HAP-1 (cell line): ENCODE measurements at places on chromosomes 16 and 17.

DNA sequence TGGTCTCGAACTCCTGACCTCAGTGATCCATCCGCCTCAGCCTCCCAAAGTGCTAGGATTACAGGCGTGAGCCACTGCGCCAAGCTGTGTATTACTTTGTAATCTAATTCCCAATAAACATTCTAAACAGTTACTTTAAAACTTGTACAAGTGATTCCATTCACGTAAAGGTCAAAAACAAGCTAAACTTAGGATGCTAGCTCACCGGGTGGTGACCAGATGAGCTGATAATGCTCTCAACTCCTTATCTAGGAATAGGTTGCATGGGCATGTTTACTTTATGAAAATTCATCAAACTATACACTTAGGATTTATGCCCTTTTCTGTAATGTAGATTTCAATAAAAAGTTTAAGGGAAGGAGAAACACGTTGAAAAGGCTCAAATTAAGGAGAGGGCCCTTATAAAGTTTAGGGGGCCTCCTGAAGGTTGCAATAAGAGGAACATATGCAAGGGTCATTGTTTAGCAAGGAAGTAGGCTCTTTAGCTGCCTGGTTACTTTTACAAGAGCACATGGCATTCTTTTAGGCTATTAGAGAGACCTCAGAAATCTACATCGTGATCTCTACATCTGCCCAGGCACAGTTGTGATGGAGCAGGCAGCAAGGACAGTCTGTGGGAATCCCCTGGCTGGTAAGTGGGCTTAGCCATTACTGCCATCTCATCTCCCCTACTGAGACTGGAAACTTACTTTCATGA, 13.3 kb downstream of the CDR2 start:
- no peak for DNase-seq

- no peak for DNase-seq
Observed at GRCh38 chr17:44223541-44224071, 4.1 kb upstream of the UBTF start.

DNA sequence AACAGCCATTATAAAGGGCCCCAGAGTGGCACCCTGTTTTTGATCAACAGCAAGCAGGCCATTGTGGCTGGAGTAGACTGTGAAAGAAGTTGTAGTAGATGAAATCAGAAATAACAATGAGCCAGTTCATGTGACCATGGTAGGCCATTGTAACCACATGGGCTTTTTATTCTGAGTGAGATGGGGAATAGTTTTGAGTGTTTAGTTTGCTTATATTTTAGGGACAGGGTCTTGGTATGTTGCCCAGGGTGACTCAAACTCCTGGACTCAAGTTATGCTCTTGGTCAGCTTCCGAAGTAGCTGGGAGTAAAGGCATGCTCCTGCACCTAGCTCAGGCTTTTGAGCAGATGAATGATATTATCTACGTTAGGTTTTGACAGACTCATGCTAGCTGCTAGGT, 12.0 kb downstream of the CBFB start:
- no peak for DNase-seq

DNA sequence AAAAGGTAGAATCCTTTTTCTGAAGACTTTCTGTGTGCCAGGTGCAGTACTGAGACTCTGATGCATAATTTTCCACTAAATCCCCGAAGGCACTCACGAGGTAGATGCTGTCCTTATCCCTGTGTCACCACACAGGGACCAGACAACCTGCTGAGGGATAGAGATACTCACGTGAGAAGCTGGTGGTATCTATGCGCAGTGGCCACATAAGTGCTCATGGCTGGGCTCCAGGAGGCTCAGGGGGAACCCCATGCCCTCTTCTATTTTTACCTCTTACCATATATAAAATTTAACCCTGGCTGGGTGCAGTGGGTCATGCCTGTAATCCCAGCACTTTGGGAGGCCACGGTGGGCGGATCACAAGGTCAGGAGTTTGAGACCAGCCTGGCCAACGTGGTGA, 38.3 kb downstream of the NT5M start:
- DNase-seq: no peak

DNA sequence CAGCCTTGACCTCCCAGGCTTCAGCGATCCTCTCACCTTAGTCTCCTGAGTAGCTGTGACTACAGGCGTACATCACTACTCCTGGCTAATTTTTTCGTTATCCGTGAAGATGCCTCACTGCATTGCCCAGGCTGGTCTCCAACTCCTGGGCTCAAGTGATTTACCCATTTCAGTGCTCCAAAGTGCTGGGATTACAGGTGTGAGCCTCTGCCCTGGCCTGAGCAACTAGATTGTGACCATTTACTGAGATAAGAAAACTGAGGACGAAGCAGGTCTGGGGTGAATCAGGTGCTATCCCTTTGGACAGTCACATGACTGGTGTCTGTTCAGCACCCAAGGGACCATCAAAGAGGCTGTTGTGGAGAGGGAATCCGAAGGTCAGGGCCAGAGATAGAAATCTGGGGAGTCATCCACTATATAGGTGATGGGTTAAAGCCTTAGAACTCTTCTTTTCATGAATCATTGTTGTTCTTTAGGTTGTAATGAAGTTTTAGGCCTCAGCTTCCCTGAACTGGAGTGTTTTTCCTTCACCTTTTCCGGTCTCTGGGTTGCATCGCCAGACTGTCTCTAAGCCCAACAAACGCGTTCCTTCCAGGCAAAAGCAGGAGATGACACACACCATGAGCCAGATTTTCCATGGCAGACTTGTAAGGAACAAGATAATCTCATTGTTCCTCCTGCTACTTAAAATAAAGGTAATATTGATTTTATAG, 62.5 kb downstream of the FTO start:
- no peak for DNase-seq

- no peak for DNase-seq
Observed at GRCh38 chr17:83195330-83196023, 116.1 kb downstream of the METRNL start.

DNA sequence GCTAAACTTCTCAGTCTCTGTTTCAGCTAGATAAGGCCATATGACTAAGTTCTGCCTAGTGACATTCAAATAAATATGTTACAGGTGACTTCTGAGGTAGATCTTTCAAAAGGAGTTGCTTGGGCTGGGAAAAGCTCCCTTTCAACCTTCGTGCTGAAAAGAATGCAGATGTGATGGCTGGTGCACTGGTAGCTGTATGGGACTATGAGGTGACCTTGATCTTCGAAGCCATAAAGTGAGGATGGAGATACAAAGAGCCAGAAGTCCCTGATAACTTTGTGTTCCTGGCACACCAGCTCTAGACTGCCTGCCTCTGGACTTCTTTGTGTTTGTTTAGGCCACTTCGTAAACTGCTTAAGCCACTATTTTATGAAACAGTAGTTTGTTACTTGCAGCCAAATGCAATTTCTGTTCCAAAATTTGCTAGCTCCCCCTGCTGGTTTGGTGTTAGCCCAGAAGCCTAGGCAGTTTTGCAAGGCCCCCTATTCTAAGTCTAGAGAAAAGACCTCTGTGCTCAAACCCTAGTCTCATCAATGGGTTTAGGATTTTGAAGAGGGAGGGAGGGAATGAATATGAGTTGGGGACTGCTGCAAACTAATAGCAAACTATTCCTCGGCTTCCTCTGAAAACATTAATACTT, 23.3 kb upstream of the ERCC4 start:
- peak; percentile 32 for DNase-seq

- peak; percentile 84 for DNase-seq
Observed at GRCh38 chr16:82456683-82457082, 170.1 kb upstream of the CDH13 start.

- no peak for DNase-seq
Observed at GRCh38 chr17:75371339-75371738, 34.1 kb downstream of the GRB2 start.

DNA sequence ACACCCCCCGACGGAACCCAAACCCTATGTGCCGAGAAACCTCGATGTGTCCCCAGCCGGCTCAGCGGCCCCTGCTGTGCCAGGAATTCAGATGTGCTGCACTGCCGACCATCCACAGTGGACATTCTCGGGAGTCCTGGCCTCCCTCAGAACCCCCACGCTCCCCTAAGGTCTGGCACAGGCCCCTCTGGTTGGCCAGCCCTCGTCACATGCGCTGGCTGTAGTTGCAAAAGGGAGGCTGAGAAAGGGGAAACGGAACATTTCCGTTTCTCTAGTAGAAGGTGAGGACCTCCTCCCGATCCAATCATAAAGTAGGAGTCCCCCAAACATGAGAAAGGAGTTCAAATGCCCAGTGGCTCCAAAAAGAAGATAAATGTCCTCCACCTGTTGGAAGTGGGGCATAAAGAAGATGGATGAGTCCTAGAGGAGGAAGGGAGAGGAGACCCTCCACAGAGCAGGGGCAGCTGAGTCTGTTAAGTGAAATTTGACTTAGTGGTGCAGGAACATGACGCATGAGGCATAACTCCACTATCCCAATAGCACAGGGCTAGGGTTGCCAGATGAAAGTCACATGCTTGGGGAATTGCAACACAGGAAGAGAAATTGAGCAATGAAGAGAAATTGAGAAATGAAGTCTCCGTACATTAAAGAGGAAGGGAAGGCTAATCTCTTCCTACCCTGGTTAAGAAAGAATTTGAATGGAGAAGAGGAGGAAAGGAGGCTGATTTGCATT, 49.3 kb upstream of the WSB1 start:
- DNase-seq: no peak

GRCh38 chr17:81821603-81822311, 11.3 kb downstream of the MCRIP1 start:
- peak; percentile 84 for DNase-seq

DNA sequence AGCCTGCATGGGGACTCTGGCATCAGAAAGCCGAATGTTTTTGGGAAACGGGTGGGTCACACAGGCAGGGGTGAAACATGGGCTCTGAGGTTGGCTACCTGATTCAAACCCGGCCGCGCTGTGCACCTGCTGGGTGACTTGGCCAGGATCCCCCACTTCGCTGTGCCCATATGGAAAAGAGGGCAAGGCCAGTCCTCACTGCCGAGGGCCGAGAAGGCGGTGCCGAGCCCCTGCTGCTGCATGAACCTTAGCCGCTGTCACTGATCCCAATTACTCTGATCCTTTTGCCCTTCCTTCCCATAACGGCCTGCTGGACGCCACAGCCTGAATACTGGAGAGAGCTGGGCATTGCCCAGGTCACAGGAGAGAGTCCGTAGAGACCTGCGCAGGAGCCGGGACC, 17.7 kb downstream of the KDM8 start:
- no peak for DNase-seq

DNA sequence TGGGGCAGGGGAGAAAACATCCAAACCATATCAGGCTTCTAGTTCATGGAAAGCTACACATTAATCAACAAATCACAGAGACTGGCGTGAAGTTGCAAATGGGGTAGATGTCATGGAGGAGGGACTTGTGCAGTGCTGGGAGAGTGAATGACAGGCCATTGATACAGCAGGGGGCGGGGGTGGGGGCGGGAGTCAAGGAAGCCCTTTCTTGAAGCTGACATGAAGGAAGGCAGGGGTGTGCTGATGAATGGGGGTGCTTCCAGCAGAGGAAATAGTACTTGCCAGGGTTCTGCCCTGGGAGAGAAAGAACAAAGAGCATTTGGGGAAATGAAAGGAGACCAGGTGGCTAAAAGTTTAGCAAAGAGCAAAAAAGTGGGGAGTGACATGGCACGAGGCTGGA, 269.9 kb downstream of the SHISA9 start:
- DNase-seq: no peak

- no peak for DNase-seq
Observed at GRCh38 chr17:57889892-57890856, 40.3 kb upstream of the MRPS23 start.

- no peak for DNase-seq
Observed at GRCh38 chr17:76948726-76949342, 80.6 kb downstream of the MGAT5B start.

GRCh38 chr16:28935924-28936783, 4.4 kb downstream of the CD19 start:
- DNase-seq: peak; percentile 63

DNA sequence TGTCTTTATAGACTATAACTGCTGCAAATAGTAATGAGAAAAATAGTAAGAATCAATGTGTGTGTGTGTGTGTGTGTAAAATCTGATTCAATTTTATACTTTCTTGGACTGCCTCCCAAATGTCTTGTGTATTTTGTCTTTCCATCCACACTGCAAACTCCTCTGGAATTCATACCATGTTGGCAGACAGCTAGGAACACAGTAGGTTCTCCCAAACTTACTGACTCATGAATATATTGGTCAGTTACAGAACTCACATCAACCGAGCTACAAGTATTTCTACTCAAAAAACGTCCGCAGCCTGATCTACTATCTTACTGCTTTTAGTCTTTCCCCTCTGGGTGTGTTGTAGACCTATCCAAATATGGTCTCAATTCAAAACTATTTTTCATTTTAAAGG, 542.7 kb upstream of the PSMD7 start:
- DNase-seq: no peak

DNA sequence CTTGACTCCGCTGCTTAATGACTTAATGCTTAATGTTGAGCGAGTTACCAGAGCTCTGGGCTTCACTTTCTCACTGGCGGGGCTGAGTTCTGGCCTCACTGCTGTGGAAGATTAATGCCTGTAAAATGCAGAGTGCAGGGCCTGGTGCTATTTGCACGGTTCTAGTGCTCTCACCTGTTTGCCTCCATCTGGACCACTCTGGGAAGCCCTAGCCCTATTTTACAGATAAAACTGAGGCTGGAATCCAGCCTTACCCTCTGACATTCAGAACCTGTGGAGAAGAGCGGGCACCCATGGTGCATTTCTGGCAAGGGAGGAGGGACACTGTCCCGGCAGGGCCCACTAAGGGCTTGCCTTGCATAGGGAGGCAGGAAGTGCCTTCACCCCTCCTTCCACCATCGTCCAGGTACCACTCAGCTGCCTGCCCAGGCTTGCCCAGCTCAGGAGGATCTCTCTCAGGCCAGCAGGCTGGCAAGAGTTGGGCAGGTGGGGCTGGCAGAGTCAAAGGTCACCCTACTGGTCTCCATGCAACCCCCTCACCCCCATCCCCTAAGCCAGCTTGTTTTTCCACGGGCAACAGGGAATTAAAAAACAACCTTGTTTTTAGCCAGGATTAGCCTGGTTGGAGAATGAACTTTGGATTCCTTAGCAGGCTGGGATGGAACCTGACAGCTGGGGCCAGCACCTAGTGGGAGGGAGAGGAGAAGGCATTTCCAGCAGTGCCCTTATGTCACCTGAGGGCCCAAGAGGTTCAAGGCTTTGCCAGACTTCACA, 4.1 kb upstream of the UBALD1 start:
- no peak for DNase-seq

DNA sequence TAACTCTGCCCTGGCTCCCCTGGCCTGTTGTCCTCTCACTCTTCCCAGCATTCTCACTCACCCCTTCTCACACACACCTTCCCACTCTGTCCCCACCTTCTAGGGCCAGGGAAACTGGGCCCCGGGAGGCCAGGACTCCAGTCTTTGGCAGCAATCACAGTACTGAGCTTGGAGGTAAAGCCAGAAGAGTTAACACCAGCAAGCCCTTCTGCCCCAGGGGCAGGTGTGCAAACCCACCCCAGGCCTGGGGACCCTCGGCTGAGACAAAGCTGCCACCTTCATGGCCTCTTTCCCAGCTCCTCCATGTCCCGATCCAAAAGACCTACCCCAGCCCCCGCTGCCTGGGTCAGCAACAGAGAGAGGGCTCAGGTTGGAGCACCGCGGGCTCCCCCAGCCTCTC, 36.9 kb upstream of the MLKL start:
- DNase-seq: no peak

DNA sequence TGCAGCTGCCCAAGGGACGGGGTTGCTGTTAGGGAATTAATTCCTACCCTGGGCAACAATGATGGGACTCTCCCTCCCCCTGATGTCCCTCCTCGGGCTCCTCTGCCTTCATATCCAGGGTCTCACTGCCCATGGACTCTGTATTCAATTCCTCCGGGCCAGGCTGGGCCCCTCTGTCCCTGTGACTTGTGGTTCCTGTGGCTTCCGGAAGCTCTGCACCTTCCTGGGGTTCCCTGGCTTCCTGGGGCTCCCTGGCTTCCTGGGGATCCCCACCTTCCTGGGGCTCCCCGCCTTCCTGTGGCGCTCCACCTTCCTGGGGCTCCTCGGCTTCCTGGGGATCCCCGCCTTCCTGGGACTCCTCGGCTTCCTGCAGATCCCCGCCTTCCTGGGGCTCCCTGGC, 35.2 kb downstream of the SRL start:
- no peak for DNase-seq
